Activated CD4-positive, CD25-positive, alpha-beta regulatory T cell treated with anti-CD3 and anti-CD28 coated beads, Interleukin-2, amount 50 U/mL, for 24 hours (primary cell): ENCODE measurements at places on chromosomes 7 and 10.

DNA sequence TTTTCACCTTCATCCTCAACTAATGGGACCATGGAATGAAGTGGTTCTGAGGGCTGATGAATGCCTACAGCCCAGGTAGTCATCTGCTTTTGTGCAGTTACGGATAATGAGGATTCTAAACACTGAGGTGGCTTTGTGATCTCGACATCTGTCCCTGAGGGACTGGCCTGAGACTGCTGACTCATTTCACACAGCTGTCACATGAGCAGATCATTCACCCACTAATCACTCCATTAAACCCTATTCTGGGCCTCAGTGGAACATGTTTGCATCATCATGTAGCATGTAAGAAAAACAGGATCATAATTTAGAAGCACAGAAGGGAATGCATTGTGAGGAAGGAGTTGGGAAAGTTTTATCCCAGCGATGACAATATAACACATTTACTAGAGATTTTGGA is 79.4 kb upstream of the FEZF1 start:
- ATAC-seq: no peak

DNA sequence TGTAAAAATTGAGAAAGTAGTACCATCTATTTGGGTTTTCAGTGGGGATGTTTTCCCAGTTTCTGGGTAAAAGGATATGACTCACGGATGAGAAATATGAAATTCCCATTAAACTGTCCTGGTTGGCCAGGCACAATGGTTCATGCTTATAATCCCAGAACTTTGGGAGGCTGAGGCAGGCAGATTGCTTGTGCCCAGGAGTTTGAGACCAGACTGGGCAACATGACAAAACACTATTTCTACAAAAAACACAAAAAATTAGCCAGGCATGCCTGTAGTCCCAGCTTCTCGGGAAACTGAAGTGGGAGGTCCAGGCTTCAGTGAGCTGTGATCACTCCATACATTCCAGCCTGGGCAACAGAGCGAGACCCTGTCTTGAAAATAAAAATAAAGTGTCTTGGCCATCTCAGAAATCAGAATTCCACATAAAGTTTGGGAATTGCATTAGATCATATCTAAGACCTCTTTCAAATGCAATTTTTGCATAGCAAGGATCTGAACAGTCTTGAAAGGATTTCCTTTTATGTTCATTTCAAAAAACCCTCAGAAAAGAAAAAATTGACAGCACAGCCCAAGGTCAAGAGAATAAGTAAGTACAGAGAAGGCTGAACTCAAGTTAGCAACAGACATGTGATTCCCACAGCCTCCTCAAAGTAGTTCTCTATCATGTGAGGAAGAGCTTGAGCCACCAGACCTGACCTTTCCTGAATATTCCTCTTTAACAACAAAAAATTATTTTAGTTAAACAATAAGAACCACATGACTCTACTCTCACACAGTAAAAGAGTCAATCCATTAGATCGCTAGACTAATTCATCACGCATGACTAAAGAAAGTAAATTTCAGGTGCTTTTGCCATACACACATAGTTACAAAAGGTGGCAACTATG is 141.5 kb upstream of the CAV2 start:
- no peak for ATAC-seq

GRCh38 chr7:91295576-91295975 is 31.3 kb downstream of the FZD1 start:
- no peak for ATAC-seq

DNA sequence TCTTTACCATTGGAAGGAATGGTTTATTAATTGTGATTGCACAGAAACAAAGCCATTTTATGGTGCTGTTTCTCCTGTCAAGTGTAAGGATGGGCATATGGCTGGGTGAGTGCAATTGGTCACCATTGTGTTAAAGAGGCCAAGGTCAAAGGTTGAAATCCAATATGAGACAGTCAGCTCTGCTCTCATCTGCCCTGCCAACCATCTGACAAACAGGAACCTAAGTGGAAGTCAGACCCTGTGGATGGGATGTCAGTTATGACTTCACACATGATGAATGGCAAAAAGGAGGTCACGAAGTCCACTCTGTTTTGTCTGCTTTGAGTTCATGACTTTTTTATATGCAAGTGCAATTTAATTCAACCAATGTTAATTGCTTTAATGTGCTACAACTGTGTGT is 172.7 kb upstream of the TMEM229A start:
- no peak for ATAC-seq
